ENCODE measurements at places on chromosomes 12 and 14. TPM values are rescaled to one million over a fixed set of nuclear protein-coding genes. Genes with fewer than 3 reads are reported as not detected.

DNA sequence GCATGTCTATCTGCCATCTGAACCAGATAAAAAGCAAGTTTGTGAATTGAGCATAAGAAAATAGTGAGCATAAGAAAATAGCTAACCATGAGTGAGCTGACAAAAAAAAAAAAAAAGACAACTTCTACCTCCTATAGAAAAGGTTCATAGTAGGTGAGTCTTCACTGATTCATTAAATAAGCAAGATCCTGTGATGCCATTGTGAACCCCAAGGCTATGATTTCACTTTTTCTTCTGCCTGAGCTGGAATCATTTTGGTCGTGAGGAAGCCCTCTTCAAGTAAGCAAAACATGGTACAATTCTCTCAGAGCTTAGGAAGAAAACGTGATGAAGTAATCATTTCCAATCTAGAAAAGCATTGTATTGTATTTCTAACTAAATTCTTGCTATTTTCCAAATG is 1.2 kb downstream of the PIK3C2G start:
- DNase-seq: no peak

- DNase-seq: no peak
Observed at GRCh38 chr12:100403446-100403845, 46.6 kb downstream of the SLC17A8 start.

- no peak for DNase-seq
Observed at GRCh38 chr14:24162093-24162492, 1.0 kb downstream of the IRF9 start.

DNA sequence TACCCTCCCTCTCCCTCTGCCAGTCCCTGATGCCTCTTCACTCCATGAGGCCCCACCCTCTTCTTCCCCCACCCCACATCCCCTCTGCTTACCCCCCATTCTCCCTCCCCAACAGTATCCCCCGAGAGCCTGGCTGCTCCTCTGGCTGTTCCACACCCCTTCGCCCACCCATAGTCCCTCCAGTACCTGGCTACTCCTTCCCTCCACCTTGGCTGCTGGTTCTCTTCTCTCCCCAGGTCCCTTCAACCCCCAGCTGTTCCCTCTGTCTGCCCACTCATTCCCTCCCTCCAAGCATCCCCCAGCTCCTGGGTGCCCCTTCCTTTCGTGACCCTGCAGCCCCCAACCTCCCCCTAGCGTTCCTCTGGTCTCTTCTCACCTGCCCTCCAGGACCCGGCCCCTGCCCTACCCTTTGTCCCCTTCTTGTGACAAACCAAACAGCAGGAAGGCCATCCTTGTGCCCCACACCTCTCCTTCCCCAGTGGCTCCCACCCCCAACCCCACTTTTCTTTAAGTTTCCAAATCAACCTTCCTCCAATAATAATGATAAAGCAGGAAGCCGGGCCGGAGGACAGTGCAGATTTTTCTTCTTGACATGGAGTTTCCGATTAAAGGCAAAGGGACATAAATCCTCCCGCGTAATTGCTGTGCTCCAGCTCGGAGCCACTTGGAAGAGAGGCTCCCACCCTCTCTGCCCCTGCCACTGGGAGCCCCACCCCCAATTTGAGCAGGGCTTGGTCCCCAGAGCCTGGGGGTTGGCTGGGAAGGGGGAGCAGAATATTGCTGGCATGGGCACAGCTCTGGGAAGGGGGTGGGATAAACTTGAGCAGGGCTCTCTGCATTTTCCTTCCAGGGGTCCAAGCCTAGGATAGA is 40.0 kb downstream of the SMUG1 start:
- no peak for DNase-seq

DNA sequence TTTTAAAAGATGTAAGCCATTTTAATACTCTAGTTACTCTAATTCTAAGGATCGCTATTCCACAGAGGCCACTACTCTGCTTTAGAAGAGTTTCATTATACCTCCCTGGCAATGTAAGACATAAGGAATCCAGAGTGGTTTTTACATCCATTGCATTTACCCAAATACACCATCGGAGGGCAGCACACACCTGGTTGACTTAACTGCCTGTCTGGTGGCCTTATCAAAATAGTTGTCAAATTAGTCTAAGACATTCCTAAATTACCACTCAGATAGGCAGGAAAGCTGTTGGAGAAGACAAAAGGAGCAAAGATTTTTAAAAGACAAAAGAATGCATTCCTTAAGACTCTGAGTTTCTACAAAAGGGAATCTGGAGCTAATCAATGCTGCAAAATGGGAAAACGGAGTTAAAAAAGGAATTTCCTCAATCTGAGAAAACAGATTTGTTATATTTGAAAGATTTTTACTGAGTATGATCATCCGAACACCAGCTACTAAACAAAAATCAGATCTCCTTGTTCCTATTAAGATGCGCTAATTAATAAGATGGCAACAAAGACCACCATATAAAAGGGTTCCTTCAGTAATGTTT is 33.8 kb upstream of the FGD4 start:
- peak; percentile 14 for DNase-seq

GRCh38 chr12:62604871-62605270 is 138.2 kb downstream of the MON2 start:
- no peak for DNase-seq

DNA sequence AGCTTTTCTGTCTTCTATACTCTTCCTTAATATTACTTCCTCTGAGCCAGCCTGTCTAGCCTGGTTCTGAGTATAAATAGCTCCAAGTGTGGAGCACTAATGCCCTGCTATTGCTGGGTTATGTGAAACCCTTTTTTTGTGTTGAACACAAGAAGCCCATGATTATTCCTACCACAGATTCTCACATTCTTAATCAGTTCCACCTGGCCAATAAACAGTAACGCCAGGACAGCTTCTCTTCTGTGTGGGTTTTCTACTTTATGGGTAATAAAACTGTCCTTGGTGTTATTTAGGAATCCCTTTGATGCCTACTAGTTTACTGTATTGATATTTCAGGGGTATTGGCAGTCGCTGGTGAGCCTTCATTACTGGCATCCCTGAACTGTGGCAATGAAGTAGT is 48.9 kb upstream of the LRIG3 start:
- DNase-seq: no peak

GRCh38 chr14:56299306-56299984 is 181.2 kb downstream of the PELI2 start:
- no peak for DNase-seq

DNA sequence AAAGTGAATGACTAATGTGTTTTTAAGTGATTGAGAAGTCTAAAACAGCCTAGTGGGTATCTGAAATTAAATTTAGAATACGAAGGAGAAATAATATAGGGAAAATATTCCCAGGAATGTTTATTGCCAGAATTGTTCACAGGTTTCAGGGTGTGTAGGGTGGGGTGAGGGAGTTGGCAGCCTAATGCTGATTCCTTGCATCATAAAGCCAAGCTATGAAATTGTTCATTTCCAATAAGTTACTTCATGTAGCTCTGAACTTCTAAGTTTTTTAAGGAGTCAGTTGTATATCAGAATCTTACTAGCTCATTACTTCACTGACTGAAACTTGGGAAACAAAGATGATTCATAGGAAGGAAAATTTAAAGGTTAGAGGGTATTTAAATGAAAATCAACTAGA is 56.4 kb downstream of the RAB35 start:
- DNase-seq: no peak

GRCh38 chr12:7154901-7155470 is 24.8 kb downstream of the CLSTN3 start:
- no peak for DNase-seq

DNA sequence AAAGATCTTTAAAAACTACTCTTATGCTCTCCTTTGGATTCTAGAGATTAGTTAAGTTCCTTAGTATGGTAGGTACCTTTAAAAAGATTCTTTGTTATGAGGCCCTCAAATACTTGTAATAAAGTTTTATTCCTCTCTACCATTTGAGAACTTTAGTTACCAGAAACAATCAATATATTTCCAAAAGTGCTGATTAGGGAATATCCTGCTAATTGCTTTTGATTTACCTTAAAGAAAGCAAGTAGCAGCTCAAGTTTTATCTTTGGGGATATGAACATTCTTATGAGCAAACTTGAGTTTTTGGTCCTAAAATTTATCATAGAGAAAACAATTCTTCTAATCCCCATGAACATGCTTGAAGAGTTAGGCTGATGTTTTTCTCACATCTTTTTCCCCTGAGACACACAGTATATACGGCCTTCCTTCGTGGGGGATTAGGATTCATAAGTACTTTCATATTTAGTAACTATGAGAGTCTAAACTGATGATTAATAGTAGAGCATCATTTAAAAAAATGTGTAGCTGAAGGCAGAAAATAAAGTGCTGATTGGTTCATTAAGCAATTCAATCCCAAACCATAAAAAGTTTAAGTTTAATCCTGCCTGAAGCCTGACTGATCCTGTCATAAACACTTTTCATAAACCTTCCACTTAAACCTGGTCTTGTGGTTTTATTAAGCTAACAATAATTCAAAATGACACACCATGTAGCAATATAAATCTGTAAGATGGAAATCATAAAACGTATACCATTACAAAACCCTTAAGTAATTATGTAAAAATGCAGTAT is 380.5 kb upstream of the FBXO33 start:
- DNase-seq: no peak

DNA sequence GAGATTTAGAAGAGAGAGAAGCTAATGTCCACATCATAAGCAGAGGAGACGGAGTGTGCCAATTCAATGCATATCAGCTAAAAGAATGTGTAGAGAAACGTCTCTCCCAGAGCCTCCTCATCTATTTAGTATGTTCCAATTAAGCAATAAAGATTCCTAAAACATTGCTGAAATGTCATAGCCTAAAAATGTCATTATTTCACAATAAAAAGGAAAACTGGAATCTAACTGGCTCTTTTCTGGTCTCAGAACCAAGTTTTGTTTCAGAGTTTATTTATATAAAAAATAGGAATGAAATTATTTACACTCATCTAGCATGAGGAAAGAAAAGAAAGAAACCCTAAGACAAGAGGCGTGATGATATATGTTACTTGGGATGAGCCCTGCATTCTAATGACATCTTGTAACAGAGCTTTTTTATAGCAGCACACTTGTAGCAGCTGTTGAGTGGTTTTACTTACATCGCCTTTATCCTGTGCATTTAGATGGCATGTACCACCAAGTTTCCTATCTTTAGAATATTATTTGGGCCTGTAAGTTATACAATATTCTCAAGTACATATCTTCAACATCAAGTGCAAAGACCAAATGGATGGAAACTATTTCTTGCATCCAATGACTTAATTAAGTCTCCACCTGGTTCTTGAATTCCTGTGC is 266.3 kb upstream of the PRKD1 start:
- no peak for DNase-seq

DNA sequence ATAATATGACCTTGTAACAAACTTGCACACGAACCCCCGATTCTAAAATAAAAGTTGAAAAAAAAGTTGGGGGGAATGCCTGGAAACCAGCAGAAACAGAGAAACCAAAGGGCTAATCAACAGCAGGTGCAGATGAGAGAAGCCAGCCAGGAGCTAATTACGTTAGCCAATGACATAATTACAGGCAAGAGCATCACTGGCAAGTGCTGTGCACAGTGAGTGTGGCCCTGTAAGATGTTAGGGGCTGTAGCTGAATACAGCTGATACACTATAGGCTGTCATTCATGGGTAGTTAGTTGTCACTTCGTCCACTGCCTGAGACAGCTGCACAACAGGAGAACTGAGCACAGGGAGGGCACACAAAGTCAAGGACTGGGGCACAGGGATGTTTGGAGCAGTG is 7.3 kb upstream of the FGF23 start:
- DNase-seq: no peak

- DNase-seq: peak; percentile 27
Observed at GRCh38 chr14:97776890-97777558, 979.8 kb downstream of the VRK1 start.

DNA sequence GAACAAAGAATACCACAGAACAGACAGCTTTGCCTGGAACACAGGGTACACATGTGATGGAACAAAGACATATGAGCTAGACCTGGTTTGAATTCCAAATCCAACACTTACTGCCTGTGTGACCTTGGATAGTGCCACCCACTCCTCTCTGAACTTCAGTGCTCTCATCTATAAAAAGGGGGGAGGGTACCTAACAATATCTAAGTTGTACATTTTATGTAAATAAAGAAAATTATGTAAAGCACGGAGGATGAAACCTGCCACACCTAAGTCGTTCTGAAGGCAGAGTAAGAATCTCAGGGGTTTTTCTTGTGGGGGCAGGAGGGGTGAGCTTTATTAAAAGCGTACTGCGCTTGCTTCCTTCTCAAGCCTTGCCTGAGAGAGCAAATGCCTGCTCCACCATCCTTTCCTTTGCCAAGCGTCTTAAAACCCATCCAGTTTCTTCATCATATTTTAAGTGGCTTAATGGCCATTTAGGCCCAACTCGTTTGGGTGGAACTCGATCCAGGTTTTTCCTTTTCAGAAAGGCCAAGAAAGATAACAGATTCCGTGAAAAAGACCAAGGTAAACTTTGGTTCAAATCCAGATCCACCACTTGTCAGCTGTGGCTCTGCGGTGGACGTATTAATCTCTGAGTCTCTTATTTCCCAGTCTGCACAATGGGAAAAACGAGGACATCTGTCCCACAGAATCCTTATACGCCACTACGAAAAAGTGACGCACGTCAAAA is 946 bp downstream of the DDX24 start:
- no peak for DNase-seq

- no peak for DNase-seq
Observed at GRCh38 chr12:69655616-69656340, 43.3 kb downstream of the BEST3 start.

GRCh38 chr12:53809005-53809404 is 57.2 kb upstream of the CISTR start:
- no peak for DNase-seq

DNA sequence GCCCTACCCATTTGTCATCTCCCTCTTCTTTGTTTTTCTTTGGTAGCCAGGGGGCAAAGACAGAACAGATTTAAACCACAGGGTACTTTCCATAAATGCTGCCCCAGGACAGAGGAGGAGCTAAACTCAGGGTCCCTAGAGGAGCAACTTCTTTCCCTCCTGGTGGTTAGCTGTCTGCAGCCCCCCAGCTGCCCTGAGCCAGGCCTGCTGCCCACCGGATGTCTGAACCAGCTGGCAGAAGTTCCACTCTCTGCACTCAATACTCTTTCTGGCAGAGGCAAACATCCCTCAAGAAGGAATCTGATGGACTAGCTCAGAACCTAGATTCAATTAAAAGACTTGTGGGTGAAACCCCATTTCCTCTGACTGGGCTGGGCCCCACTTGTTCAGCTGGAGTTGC is 10.7 kb downstream of the VDR start:
- no peak for DNase-seq

- DNase-seq: no peak
Observed at GRCh38 chr12:91817517-91817916, 328.1 kb downstream of the BTG1 start.

- no peak for DNase-seq
Observed at GRCh38 chr12:29245246-29245645, 96.2 kb downstream of the FAR2 start.

- DNase-seq: no peak
Observed at GRCh38 chr14:70398706-70399431, 18.0 kb downstream of the SYNJ2BP start.

Gene OSGEP
- total RNA-seq: 54.2 TPM

Gene WNT1
- total RNA-seq: 1.5 TPM

Gene RDH16
- 2.0 TPM for total RNA-seq

Gene NPFF
- not detected for total RNA-seq

Gene TOMM20L
- not detected for total RNA-seq

Gene SERPINA3
- not detected for total RNA-seq

Gene SLC8B1
- 151 TPM for total RNA-seq

Measured in naive thymus-derived CD4-positive, alpha-beta T cell (primary cell).